Cerebellar nuclear complex (tissue), 1 donor: ENCODE measurements at places on chromosomes 4 and X.

- DNase-seq = no peak
Observed at GRCh38 chrX:135688137-135688536, 25.3 kb upstream of the CT45A1 start.

GRCh38 chrX:44343412-44344141, at the start of gene EFHC2:
Gene EFHC2 (minus strand): TSS chrX:44343672. CDS start chrX:44343588, 84 bp downstream.
- DNase-seq = no peak

DNA sequence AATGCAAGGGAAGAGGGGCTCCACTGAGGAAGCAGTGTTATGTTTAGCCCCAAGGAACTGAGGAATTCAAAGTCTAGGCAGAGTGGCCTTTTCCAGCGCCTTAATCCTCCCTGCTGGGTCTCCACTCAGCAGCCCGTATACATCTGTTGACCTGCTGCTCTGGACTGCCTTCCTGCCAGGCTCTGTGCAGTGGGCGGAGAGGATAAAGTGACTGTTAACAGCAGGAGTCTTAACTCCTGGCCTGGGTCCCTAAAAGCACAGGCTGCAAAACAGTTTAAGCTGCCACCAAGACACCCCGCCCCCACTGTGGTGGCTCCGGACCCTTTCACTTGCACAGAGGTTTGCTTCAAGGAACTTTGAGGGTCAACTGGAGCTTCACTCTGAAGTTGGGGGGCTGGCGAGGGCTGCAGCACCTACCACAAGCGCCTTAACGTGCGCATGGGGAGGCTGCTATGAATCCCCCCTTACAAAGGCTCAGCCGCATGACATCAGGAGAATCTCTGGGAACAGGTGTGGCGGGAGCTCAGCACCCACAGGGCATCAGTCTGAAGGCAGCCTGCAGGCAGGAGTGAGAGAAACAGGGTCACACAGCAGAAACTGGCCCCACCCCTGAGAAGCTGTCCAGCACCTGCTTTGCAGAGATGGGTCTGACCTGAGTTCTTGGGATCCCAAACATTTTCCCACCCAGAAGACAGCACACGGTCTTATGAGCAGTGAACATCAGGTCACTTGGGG, 358.2 kb upstream of the GATB start:
- no peak for DNase-seq

GRCh38 chrX:103883533-103883932, 51.5 kb upstream of the RAB9B start:
- no peak for DNase-seq

DNA sequence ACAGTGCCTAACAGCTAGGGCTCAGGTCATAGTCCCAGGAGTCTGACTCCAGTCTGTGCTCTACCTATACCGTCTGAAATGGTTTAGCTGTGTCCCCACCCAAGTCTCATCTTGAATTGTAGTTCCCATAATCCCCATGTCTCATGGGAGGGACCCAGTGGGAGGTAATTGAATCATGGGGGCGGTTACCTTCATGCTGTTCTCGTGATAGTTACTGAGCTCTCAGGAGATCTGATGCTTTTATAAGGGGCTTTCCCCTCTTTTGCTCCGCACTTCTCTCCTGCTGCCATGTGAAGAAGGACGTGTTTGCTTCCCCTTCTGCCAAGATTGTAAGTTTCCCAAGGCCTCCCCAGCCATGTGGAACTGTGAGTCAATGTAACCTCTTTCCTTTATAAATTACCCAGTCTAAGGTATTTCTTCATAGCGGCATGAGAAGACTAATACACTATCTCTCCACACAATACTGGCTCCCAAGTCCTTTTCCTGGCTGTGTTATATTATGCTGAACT, 110.8 kb downstream of the AFAP1 start:
- DNase-seq = no peak

GRCh38 chr4:79298027-79298426, 27.8 kb downstream of the NAA11 start:
- DNase-seq = no peak

- DNase-seq = no peak
Observed at GRCh38 chrX:40543661-40544328, 37.0 kb upstream of the ATP6AP2 start.

GRCh38 chr4:123706973-123707372, 310.4 kb downstream of the SPRY1 start:
- no peak for DNase-seq

GRCh38 chrX:85159644-85160043, 83.9 kb downstream of the SATL1 start:
- no peak for DNase-seq

DNA sequence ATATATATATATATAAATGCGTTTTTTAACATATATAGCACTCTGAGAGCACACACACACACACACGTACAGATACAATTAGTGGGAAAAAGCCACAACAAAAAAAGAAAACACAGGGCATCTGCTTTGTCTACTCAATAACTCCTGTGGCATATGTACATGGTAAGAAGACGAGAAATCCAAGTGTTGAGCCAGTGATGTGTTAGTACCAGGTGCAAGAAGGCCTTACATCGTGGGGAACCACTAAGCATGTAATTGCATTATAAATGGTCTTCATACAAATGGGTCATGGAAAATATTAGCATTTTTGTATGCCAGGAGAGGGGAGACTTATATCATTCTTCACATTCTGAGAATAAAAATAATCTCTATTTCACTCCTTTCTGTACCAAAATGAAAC, 62.7 kb upstream of the FAM47B start:
- DNase-seq = no peak

GRCh38 chr4:6607368-6608055, 32.5 kb downstream of the MAN2B2 start:
- DNase-seq = no peak

DNA sequence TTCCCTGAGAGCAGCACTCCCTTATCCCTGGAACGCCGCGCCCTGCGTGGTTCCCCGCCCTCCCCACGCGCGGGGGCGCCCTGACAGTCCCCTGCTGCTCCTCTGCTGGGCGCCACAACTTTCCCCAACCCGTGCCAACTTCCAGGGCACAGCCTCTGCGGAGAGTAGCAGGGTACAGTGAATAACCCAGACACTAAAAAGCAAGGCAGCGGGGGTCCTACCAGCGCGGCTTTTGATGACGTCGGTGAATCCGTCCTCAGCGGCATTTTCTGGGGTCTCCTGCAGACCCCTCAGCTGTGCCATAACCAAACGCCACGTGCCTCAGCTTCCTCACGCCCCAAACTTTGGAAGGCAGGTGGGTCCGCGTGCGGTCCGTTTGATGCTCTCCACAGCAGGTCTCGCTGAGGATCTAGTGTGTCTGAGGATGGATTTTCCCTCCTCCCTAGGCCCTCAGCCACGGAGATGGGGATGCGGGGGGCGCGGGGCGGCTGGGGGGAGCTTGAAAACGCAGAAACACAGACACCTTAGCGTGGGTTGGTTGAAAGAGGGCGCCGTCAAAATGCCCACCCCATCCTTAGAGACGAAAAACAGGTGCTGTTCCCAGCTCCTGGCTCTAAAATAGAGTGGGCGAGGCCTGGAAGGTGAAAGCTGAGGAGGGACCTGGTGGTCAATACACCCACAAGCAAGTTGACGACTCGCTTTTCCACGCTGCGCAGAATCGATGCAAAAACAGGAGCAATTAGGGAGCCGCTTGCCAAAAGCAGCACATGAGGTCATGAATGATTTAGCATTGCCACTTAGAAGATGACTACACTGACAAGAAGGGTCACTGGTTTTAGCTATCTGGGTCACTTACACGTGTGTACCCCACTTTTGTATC, 405.6 kb downstream of the FAM47A start:
- no peak for DNase-seq

DNA sequence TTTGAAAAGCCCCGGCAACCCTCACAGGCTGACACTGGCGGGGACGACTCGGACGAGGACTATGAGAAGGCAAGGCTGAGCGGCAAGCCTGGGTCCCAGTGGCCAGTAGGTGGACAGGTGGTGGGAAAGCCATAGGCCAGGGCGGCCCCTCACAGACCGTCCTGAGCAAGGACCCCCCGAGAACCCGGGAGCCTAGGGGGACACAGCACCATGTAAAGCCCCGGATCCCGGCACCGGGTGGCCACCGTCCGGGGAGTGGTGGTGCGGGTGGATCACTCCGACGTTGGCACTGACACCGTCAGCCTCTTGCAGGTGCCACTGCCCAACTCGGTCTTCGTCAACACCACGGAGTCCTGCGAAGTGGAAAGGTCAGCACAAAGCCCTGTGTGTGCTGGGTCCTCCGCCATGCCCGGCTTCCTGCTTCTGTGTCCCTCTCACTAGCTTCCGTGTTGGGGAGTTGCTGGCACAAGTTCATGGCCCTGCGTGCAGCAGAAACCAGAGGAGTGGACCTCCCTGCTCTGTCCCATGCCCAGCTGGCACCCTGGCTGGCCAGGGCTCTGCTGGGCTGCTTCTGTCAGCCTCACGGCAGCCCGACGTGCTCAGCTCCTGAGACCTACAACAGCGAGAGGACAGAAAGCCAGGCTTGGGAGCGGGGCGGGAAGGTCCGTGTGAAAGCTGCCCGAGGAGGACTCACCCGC, 11.9 kb upstream of the ADD1 start:
- DNase-seq = no peak

DNA sequence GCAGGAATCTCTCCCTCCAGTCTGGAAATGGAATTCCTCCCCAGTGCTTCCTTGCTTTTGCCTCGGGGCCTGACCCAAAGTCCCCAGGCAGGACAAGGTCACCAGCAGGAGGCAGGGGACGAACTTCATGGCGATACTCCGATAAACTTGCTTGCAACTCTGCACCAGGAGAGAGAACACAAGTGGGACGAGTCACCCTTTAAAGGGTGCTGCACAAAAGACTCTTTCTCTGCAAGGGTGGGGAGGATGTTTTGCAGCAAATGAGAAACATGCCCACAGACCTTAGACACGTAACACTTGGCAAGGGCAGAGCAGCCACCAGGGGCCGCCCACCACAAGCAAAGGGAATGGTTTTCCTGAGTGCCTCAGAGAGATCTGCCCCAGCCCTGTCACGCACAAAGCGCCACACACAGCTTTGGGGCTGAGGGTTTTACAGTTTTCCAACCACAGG, at the start of gene FGFBP2:
TSS of gene FGFBP2 (minus strand) at position 175 of the 451 bp plus-strand sequence. CDS start at position 129, 46 bp downstream.
- DNase-seq = no peak

DNA sequence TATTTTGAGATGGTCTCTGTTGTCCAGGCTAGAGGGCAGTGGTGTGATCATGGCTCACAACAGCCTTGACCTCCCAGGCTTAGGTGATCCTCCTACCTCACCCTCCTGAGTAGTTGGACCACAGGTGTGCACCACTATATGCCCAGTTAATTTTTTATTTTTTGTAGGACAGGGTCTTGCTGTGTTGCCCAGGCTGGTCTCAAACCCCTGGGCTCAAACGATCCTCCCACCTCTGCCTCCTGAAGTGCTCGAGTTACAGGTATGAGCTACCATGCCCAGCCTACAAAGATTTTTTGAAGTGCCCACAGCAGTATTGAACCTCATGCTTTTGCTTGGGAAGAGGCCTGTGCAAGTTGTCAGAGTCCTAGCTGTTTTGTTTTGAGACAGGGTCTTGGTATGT, 31.1 kb downstream of the NSD2 start:
- DNase-seq = no peak

- DNase-seq = no peak
Observed at GRCh38 chrX:124190440-124190839, 142.0 kb upstream of the TEX13D start.
